Sigmoid colon (tissue), 7 donors: ENCODE measurements at places on chromosomes 2 and 18.

DNA sequence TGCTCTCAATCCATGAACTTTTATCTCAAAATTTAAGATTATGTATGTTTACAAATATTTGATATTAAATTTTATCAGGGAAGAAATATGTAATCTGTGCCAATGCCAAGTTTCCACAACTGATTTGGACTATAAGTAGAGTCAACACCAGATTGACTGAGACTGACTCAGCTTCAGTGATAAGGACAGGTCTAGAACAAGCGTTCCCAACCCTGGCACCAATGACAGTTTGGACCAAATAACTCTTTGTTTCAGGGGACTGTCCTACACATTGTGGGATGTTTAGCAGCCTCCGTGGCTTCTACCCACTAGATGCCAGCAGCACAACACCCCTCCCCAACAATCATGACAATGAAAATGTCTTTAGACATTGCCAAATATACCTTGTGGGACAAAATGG is 165.3 kb downstream of the THADA start:
- DNase-seq, result no peak

- no peak for DNase-seq
These were observed 148.6 kb upstream of the FIGN start for GRCh38 chr2:163884416-163884815.

GRCh38 chr2:138123741-138124140 is 159.5 kb downstream of the HNMT start:
- DNase-seq, result no peak

- DNase-seq, result no peak
These were observed 110.6 kb downstream of the MRO start for GRCh38 chr18:50709193-50709592.

- no peak for DNase-seq
These were observed 13.7 kb upstream of the FAHD2A start for GRCh38 chr2:95388856-95389244.

GRCh38 chr2:12555012-12555645 is 161.6 kb upstream of the TRIB2 start:
- no peak for DNase-seq

GRCh38 chr2:130972410-130972809 is 120.8 kb downstream of the FAM168B start:
- DNase-seq, result no peak

- no peak for DNase-seq
These were observed 18.8 kb upstream of the MRPL33 start for GRCh38 chr2:27752551-27753237.

DNA sequence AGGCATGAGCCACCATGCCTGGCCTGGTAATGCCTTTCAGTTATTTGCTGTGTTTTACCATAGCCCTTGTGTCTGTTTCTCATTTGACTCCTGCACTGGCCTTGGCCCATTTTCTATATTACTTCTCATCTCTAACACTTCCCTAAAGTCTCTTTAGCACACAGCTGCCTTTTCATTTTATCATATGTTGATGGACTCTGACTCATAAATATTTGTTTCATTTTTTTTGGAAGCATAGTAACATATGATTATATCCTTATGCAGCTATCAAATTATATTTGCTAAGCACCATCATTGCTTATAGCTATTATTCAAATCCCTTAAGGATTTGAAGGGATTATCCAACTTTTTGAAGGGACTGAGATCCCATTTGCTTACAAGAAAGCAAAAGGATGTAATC is 320.3 kb downstream of the GPD2 start:
- DNase-seq, result no peak

DNA sequence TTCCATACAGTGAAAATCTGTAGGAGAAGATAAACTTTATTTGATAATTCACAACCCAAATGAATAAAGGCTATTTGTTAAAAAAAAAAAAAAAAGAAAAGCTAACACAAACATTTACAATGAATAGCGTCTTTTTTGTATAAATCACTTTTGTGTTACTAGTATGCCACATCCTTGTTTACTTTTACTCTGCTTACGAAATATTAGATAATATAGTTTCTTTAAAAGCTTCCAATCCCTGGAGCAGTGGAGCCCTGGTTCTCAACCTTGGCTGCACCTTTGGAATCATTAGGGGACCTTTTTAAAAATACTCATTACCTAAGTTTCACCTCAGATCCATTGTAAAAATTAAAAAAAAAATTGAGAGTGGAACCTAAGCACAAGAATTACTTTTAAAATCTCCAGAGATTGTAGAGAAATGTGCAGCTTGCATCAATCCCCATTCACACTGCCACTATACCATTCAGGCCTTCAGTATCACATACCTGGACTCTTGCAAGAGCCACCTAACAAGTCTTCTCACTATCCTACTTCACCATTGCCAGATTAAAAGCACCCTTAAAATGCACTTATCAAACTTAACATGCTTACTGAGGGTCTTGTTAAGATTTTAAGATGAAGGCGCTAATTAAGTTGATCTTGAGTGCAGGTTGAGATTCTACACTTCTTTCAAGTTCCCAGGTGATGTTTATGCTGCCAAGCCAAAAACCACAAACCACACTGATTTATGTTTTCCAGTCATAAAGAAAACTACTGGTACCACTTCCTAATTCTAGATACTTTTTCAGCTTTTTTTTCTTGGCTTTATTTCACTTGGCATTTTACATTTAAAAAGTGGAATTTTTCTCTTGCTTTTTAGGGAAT is 59.7 kb upstream of the ZC3H15 start:
- DNase-seq, result no peak

GRCh38 chr2:86296947-86297346 is 40.5 kb downstream of the REEP1 start:
- no peak for DNase-seq

- DNase-seq, result no peak
These were observed 15.8 kb downstream of the SLC8A1 start for GRCh38 chr2:40436093-40436475.

GRCh38 chr2:139885921-139886498 is 1105.8 kb upstream of the NXPH2 start:
- no peak for DNase-seq

- DNase-seq, result no peak
These were observed 3.4 kb upstream of the DHRS9 start for GRCh38 chr2:169065864-169066517.

DNA sequence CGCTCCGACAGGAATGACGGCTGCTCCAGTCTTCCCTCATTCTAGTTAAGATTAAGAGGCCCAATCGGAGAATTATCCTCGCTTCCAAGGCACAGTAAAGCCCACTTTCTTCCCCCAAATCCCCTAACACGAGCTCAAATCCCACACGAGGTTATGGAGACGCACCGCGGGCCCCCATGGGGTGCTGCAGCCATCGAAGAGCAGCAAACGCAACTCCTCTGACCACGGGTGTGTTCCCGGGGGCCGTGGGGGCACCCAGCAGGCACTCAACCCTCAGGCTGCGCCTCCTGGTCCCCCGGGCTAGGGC is 446 bp downstream of the COPS9 start:
- DNase-seq, result no peak

GRCh38 chr2:28475088-28475595 is 20.7 kb upstream of the PLB1 start:
- DNase-seq, result no peak

GRCh38 chr2:108271691-108272253 is 16.9 kb upstream of the SULT1C2 start:
- peak; percentile 75 for DNase-seq
